ENCODE measurements at places on chromosomes 2 and 18.

- DNase-seq = no peak
Measured at GRCh38 chr2:126586317-126586716, 69.6 kb upstream of the GYPC start.

DNA sequence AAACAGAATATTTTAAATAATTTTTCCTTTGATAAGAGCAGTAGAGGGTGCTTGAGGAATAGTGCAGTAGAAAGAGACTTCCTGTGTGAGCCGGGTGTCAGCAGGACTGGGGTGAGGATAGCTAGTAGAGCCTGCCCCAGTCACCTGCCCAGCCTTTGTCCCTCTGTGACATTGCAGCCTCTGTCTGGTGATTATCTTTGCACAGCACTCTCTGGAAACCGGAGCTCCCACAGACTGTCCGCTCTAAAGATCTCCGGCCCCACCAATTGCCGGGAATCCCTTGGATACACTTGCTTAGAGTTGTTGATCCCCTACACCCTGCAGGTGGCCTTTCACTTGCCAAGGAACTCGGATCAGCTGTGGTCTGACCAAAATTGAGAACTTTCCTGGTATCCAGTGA lies 1081.3 kb upstream of the TMEFF2 start:
- no peak for DNase-seq

DNA sequence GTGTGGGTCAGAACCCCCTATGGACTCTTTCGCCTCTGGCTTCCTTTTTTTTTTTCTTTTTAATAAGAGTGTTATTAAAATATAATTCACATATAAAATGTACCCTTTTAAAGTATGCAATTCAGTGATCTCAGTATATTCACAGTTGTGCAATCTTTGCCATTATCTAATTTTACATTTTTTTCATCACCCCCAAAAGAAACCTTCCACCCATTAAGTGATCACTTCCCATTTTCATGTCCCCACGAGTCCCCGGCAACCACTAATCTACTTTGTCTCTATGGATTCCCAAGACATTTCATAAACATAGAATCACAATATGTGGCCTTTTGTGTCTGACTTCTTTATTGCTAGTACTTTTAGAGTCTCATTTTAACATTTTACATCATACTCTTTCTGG lies 38.7 kb upstream of the ANXA4 start:
- DNase-seq = no peak

- no peak for DNase-seq
Measured at GRCh38 chr2:128732976-128733431, 414.3 kb upstream of the HS6ST1 start.

DNA sequence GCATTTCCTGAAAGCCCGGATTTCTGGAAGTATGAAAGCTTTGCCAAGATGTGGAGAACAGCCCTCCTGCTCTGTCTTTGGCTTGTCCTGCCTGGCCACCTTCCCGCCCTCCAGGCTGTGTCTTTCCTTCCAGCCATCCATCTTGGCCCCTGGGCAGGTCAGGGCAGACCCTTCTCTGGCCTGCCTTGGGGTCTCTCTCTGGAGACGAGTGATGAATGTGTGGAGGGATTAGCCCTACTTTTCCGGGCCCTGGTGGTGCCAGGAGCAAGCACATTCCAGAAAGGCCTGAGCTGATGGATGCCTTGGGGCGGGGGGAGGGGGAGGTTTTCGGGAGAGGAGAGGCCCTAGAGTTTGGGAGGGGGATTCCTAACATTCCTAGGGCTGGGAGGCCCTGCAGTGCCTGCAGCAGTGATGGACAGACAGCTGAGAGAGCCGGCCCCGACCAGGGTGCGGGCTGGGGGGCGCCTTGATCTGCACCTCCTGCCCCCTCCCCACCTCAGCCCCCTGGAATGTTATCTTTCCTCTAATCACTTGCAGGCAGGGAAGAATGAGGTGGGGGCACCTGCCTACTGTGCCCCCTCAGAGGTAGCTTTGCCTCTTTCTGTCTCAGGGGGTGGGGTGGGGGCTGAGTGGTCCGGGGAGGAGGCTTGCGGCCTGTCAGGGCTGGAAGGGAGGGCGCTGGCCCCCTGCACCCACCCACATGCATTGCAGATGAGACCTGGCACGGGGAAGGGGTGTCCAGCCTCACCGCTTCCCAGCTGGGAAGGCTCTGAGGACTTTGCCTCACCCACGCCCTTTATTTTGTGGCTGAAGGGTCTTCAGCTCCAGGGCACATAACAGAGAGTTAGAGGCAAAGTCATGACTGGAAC lies 156.2 kb downstream of the DDX1 start:
- no peak for DNase-seq

- DNase-seq = no peak
Measured at GRCh38 chr2:225233234-225233633, 166.3 kb upstream of the NYAP2 start.

- no peak for DNase-seq
Measured at GRCh38 chr2:162490052-162490717, 146.3 kb downstream of the GCA start.

DNA sequence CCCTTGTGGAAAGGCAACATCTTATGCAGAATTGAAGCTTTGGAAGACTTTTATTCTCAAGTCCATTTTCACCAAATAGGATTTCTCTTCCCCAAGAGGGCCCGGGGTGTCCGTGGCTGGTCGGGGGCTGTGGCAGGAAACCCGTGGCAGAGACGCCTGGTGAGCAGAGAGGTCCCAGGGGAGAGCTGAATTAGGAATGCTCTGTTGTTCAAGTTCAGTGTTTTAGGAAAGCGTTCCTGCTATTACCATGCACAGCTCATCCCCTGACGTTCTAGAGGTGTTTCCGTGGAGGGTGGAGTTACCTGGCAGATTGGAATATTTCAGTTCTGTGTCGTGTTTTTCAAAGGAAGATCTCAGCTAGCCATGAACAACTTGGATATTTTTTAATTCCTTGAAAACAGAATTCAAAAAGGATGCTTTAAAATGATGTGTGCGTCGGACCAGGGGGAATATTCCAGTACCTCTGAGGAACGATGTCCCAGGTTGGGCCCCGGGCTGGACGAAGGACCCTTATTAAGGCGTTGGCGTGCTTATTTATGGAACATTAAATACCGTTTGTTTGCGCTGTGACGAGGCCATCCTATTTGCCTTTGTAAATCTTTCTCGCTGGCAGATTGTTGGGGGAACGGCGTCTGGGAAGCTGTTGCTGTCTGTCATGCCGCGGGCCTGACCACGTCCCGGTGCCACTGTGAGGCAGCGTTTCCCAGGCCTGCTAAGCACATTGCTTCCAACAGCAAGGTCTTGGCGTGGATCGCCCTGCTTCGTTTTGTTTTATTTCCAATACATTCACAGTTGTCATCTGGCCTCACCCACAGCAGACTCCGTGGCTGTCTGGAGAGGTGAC lies 8.2 kb downstream of the NFATC1 start:
- no peak for DNase-seq
